ENCODE measurements at places on chromosomes 7 and 10. TPM values are rescaled to one million over a fixed set of nuclear protein-coding genes. Genes with fewer than 3 reads are reported as not detected.

RPEL1 gene
- 0.33 TPM for total RNA-seq

ENO4 gene
- total RNA-seq: 0.33 TPM

SLIT1 gene
- not detected for total RNA-seq

AGAP9 gene
- total RNA-seq: 4.3 TPM

NDUFB2 gene
- 173 TPM for total RNA-seq
